ENCODE measurements at places on chromosomes 7 and 10.

GRCh38 chr7:101945034-101945758 is 127.8 kb downstream of the CUX1 start:
- no peak for DNase-seq

DNA sequence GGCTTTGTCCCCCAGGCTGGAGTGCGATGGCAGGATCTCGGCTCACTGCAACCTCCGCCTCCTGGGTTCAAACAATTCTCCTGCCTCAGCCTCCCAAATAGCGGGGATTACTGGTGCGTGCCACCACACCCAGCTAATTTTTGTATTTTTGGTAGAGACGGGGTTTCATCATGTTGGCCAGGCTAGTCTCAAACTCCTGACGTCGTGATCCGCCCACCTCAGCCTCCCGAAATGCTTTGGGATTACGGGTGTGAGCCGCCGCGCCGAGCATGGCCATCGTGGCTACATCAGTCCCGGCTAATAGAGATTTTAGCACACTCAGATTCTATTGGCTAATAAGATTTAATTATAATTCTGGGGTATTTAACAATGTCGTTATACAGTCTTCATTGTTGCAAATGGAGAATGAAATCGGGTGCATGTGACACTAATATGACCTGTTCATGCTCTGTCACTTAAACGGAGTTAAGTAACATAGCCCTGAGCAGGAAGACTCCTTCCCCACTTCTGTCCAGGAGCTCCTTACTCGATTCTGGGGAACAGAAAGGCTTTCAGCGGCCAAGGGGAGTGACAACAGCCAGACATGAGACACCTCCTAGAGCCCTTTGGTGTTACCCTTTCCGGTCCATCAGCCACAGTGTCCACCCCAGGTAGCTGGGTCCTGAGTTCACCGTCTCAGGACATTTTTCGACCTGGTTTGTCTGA is 40.9 kb upstream of the FAM20C start:
- no peak for DNase-seq

DNA sequence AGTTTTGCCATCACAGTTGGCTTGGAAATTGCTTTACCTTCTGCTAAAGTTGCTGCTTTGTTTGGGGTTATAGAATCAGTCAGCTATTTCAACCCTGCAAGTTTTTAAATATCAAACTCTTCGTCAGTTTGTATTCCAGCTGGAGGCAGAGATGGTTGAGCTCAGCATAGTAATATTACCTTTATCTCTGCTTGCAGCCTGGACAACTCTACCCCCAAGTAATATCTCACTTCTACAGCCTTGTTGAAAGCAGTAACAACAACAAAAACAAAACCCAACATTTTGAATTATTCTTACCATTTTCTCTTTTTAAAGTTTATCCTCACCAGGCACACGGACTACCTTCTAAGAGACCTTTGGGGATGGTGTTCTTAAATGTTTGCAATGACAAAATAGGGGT is 239.1 kb upstream of the PHF14 start:
- DNase-seq: no peak

DNA sequence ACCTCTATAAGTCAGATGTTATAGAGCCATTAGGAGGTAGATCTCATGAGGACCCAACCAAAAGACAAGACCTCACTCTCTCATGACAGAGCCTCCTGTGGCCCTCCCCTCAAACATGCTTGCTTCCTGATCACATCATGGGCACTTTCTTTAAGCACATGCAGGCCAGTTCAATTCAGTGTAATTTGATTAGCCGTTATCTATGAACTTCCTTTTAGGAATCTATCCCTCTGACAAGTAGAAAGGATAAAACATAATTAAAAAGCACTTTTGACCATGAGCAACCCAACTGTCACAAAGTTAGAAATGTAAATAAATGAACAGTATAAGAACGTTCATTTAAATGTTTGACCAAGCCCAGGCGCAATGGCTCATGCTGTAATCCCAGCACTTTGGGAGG is 27.7 kb upstream of the TMEM254 start:
- no peak for DNase-seq

- no peak for DNase-seq
These were observed 165.0 kb downstream of the RGS10 start for GRCh38 chr10:119377451-119377957.

DNA sequence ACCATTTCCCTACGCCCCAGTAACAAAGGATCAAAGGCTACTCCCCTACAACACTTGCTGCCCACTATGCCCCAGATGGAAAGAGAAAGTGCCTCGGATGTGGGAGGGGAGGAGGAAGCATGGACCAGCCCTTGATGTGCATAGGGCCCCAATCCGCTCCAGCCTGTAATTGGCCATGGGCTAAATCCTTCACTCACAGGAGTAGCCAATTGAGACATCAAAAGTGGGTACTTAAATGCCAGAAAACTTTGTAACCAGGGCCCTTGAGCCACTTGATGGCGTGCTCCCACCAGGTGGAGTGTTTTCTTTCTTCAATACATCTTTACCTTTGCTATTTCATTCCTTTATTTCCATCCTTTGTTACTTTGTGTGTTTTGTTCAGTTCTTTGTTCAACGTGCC is 500.5 kb upstream of the LRRN3 start:
- no peak for DNase-seq

DNA sequence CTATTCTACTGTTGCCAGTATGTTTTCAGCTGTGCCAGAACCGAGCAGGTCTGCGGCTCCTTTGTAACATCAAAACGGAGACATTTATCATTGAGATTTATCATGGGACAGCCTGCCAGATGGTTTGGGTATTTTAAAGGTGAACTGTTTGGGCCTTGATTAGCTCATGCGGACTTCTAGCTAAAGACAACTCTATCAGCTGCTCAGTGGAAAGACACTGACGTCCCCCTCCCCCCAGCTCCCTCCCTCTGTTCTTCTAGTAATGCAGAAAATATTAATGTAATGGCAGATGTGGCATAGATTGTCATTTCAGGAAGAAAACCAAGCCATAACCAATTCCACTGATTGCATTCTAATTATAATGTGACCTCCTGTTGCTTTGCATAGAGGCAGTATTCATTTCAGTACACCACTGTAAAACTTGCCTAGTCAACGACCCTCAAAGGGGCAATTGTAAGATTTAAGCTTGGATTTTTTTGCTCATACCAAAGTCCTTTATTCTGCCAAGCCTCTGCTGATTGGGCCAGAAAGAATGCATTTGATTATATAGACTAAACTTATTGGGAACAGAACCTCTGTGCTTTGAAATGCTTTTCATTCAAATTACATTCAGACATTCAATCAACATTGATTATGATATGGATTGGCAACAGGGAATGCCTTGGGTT is 966.8 kb downstream of the LRMDA start:
- DNase-seq: no peak

DNA sequence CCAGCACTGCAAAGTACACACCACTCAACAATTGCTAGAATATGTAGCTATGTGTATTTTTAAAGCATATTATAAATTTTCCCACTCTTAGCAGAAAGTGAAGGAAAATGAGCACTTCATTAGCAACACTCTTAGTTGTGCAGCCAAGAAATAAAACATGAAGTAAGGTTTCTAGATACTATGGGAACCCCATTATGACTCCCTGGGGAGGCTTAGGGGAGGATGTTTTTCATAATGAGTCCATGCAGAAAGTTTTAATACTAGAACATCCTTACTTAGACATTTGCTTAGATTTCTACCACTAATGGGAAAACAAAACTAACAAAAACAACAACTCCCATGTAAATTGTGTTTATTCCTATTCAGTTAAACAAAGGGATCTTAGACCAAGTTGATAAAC is 148.4 kb upstream of the HDAC9 start:
- no peak for DNase-seq

DNA sequence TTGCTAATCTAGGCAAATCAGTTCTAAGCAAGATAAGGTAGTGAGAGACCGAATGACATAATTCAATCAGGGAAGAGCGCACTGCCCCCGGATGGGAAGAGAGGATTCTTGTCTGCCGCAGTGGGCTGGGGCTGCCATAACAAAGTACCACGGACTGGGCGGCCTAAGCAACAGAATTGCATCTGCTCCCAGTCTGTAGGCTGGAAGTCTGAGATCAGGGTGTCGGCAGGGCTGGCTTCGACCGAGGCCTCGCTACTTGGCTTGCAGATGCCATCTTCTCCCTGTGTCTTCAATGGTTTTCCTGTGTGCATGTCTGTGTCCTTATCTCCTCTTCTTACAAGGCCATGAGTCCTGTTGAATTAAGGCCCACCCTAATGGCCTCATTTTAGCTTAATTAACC is 59.7 kb upstream of the TMEM72 start:
- DNase-seq: no peak

DNA sequence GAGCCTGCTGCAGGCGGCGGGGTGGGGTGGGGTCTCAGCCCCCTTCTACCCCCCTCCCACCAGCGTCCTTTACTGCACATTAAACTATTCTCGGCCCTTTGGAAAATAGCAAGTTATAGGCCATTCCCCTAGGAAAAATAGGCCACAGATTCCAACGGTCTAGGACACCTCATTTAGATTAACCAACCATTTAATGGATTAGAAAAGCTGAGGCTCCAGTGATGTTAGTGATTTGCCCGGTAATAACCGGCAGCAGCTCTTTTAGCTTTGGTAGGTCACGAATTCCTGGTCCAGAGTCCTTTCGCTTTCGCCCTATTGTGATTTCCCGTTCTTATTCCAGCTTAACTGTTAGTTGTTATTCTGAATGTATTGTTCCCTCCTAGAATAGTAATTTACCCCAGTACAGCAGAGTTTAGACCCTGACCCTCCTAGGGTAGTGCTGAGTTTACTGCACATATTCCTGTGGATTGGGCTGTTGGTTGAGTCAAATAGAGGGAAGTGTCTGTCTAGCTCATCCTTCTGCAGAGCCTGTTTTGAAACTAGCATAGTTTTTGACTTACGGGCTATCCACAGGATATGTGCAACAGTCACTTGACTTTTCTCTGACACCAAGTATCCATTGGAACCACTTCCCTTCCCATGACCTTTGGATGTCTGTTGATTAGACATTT is 754 bp downstream of the GSTO1 start:
- DNase-seq: no peak
